Fibroblast of pulmonary artery (primary cell): ENCODE measurements at places on chromosomes 7 and 10.

DNA sequence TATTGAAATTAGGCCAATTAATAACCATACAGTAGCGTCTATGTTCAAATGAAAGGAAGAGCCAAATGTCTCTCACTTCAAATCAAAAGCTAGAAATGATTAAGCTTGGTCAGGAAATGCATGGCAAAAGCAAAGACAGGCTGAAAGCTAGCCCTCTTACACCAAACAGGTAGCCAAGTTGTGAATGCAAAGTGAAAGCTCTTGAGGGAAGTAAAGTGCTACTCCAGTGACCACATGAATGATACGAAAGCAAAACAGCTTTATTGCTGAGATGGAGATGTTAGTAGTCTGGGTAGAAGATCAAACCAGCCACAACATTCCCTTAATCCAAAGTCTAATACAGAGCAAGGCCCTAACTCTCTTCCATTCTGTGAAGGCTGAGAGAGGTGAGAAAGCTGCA lies 123.8 kb downstream of the TEX36 start:
- DNase-seq: no peak

DNA sequence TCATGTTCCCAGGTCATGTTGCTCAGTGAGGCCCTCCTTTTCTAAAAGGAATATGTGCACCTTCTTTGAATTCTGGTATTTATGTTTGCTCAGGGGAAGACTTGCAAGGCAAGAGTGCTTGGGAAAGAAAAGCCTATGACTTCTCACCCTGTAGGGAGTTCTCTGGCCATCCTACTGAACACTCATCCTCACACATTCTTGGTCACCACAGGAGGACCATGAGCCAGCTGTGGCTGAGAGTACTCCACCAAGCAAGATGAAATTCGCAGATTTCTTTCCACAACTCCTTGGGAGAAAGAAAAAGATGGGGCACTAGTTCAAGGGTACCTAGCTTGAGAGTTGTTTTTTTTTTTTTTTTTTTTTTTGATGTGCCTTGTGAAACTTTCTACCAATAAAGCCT lies 179.6 kb downstream of the FZD1 start:
- no peak for DNase-seq

- DNase-seq: no peak
Observed at GRCh38 chr7:82317257-82317721, 126.3 kb downstream of the CACNA2D1 start.

DNA sequence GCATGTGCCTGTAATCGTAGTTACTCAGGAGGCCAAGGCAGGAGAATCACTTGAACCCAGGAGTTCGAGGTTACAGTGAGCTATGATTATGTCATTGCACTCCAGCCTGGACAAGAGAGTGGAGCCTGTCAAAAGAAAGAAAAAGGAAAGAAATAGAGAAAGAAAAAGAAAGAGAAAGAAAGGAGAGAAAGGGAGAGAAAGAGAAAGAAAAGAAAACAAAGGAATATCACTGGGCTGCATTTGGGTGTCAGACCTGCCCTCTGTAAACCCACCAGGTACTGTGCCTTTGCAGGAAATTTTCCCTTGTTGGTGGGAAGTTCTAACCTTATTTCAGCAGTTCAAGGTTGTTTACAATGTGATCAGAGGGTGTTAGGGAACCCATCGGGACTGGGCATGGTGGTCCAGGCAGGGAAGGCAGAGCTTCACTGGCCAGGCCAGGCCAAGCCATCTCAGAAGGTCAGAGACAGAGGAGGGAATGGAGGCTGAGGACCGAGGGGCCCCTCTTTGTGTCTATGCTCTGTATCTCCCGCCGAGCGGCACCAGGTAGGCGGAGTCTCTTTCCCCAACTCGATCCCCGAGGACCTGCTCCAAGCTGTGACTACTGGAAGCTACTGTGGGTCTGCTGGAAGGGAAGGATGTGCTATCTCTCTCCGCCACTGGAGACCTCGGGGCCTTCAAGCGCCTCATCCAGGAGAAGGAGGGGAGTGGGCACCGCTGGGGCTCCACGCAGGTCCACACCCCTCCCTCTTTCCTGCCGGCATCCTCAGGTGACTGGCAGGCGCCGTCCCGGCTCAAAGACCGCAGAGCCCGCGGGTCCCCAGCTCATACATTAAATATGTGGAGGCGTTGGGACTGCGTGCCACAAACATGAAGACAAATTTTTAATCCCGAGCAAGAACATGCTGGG lies 15.2 kb upstream of the KAZALD1 start:
- DNase-seq: no peak

DNA sequence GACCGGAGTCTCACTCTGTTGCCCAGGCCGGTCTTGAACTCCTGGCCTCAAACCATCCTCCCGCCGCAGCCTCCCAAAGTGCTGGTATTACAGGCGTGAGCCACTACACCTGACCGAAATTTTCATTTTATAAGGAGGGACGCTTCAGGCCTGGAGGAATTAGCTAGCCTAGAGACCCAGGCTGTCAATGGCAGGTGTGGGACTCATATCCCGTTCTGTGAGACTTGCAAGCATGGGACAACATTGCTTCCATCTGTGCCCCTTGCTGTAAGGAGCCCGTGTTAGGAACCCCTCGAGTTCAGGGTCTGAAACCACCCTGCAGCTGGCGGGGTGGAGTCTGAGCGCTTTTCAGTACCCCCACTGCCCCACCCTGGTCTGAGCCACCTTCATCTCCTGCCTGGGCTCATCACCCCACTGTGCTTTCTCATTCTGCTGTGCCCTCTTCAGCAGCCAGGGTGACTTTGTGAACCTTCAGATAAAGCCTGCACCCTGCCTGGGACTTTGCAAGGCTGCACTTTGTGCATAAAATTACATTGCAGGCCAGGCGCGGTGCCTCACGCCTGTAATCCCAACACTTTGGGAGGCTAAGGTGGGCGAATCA lies 1.3 kb upstream of the DAGLB start:
- no peak for DNase-seq

DNA sequence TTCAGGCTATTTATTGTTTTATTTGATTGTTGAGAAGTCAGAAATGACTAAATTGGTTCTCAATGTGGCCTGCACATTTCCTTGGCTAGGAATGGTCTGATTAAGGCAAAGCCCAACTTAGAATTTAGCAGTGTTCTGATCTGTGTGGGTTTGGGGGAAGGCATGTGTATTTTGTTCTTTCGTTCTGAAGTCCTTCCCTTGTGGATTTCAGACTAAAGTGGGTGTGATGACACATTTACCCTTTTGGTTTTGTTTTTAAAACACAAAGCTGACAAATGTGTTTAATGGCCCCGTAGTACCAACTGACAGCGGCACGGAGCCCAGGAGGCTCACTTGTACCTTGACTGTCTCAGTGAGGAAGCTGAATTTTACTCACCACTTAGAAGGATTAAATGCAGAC lies 452.3 kb upstream of the GALNT17 start:
- no peak for DNase-seq

DNA sequence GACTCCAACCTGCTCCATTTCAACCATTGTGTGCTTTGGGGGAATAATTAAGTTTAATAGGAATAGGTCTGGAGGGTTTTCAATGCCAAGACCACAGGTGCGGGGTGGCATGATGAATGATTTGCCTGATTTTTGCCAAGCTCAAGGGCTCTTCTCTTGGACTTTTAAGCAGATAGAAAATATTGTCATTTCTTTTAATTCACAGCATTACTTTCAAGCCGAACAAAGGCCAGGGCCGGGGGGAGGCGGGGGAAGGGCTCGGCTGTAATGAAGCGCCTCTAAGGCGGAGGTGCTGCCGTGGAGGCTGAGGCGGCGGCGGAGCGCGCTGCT lies 6.5 kb downstream of the PTF1A start:
- DNase-seq: no peak

GRCh38 chr10:43888586-43888985 lies 239.9 kb upstream of the ZNF32 start:
- DNase-seq: peak; percentile 88

GRCh38 chr7:107879400-107880035 lies 11.5 kb upstream of the DLD start:
- peak; percentile 76 for DNase-seq

GRCh38 chr10:89184638-89185037 lies 22.5 kb downstream of the CH25H start:
- no peak for DNase-seq

GRCh38 chr7:44604941-44605340 lies 1.5 kb upstream of the OGDH start:
- DNase-seq: no peak

DNA sequence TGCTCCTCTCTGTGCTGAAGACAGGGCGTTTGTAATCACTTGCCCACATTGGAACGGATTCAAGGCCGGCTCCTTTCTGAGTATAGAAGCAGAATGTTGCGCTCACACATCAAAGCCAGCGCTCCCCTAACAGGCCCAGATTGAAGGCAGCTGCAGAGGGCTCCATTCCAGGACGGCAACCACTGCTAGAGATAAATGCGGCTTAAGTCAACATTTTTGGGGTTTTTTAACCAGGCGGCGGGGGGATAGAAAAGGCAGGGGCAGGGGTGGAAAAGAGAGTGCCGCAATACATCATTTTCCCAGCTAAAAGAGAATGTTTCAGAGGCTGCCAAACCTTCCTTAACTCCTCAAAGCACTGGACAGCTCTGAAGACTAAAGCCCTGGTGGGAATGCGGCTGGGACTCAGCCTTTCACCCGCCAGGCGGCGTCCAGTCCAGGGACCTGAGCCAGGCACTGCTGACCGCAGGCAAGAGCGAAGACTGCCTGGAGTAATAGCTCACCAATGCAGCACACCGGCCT lies 189.6 kb downstream of the TNS3 start:
- DNase-seq: peak; percentile 88

- peak; percentile 76 for DNase-seq
Observed at GRCh38 chr10:51700228-51700817, 928 bp upstream of the CSTF2T start.

- DNase-seq: no peak
Observed at GRCh38 chr7:70791341-70791740, 340.6 kb upstream of the GALNT17 start.

DNA sequence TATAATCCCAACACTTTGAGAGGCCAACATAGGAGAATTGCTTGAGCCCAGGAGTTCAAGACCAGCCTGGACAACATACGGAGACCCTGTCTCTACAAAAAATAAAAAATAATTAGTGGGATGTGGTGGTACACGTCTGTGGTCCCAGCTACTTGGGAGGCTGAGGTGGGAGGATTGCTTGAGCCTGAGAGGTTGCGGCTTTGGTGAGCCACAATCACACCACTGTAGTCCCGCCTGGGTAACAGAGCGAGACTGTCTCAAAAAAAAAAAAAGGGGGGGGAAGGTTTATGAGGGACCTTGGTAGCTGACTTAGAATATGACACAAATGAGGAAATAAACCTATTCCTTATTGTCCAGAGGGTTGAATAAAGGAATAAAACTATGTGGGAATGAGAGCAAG lies 30.8 kb downstream of the SCD start:
- DNase-seq: no peak
